NCI-H2227 treated with DMSO at 0.1 percent for 48 hours (cell line): ENCODE measurements at places on chromosomes 12 and 14.

- DNase-seq: no peak
These were observed 65.4 kb upstream of the RIC8B start for GRCh38 chr12:106709068-106709511.

GRCh38 chr12:112971248-112971647 is 7.1 kb upstream of the OAS2 start:
- DNase-seq: peak; percentile 12

DNA sequence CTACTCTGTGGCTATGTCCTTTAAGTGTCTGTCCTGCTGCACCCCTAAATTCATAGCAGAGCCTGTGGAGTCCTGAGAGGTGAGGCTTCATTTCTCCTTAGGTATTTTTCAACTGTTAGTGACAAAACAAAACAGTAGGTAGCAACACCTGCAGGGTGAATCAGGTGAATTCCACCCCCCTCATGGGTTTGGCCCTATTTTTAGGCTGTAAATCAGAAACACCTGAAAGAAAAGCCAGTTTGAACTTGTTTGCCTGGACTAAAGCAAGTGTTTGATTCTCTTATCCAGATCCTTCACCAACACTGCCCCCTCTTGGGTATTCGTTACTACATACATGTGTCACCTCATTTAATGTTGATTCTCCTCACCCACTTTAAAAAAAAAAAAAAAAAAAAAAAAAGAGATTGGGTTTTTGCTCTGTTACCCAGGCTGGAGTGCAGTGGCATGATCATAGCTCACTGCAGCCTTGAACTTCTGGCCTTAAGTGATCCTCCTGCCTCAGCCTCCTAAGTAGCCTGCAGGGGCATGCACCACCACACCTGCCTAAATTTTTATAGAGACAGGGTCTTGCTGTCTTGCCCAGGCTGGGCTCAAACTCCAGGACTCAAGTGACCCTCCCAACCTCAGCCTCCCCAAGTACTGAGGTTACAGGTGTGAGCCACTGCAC is 10.3 kb downstream of the TBPL2 start:
- no peak for DNase-seq

DNA sequence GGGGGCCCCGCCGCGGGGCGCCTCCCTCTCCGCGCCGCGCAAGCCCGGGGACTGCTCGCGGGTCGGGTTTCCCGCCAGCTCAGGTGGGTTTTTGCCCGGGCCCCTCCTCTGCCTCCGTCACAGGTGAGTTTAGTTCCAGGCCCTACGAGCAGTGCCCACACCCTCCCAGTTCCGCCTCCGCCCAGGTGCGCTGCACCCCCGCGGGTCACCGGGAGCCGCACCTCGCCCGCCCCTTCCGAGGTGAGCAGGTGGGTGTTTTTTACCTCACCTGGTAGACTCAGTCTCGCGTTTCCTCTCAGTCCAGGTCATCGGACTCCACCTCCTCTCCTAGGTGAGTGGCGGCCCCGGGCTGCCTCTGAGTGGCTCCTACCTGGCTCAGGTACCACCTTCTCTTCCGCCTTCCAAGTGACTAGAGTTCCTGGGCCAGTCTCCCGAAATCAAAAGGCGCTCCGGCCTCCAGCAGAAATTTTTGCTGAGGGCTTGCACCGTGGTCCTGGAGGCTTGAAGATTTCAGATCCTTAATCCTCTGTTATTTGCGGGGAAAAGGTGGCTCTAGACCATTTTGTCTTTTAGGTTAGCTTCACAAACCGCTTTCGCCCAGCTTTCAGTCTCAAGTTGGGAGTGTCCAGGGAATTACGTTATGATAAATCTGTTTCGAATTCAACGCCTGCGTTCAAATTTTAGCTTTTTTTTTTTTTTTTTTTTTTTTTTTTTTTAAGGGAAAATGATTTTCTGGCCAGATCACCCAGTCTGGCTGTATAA is at the start of gene TMEM30B:
Gene TMEM30B, minus strand, starts transcription at position 153 of the 762 bp plus-strand sequence. CDS start 191 bp downstream, outside the sequence.
- DNase-seq: no peak

- DNase-seq: no peak
These were observed 710.6 kb downstream of the SLC6A15 start for GRCh38 chr12:84201976-84202375.

- DNase-seq: no peak
These were observed 71.1 kb downstream of the RASSF3 start for GRCh38 chr12:64681200-64682052.

GRCh38 chr14:93980456-93981201 is 4.3 kb upstream of the ASB2 start:
- no peak for DNase-seq

DNA sequence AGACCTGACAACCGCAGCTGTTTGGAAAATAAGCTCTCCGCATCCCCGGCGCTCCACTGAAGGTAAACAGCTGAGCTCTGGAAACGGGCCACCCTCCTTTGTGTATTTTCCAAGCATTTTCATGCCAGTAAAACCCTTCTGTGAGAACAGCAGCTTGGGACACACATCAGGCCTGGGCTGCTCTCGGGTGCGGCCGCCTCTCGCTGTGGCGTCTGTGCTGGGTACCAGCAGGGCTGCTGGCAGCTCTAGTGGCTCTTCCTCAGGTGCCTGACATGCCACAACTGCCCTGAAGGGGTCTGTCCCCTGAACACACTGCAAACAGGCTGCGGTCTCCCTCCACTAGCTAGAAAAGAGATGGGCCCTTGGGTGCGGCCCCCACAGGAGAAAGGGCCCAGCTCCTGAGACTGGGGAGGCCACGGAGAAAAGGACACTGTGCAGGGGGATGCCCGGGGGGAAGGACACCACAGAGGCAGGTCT is 96.3 kb downstream of the ITPK1 start:
- no peak for DNase-seq

DNA sequence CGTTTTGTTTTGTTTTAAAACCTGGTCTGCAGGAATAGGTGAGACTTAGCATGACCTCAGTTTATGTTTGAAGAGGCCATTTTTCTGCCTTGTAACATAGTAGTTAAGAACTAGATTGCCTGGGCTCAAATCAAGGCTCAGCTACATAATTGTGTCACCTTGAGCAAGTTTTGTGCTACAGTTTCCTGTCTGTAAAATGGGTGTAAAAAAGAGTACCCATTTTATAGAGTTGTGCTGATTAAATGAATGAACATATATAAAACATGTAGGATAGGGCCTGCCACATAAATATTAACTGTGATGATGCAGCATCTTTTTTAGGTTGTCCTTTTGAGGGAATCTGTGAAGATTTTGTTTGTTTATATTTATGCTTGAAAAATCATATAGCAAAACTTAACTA is 7.2 kb downstream of the WNK1 start:
- no peak for DNase-seq

- no peak for DNase-seq
These were observed 141.9 kb upstream of the C14orf180 start for GRCh38 chr14:104437703-104438102.

DNA sequence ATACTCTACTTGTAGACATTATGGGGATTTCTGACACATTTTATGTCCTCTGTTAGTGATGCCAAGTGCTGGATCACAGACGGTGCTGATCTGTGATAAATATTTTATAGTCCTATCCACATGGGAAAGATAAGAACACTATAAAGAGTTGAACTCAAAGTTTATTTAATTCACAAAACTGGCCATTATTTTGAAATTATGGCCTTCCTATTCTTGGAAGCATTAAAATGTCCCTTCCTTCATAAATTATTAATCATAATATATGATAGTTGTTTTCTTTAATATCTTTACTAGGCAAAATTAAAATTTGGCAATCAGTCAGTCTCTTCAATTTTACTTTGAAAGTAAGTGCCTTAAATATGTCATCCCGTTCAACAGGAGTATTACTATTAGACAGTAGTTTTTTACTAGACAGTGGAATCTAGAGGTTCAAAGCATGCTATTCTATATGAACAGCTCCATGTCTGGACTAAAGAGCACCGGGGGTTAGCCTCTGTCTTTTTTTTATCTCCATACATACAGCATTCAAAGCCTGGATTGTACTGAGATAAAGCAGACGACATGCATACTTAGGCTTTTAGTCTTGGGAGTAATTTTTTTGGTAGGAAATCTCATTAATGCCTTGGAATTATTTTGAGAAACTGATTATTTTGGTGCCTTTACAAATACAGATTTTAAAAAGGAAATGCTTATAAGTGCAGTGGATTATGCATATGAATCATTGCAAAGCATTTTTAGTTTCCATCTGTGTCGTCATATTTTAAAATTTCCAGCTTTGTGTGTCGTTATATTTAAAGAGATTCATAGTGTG is 306.1 kb upstream of the RGS6 start:
- DNase-seq: no peak

DNA sequence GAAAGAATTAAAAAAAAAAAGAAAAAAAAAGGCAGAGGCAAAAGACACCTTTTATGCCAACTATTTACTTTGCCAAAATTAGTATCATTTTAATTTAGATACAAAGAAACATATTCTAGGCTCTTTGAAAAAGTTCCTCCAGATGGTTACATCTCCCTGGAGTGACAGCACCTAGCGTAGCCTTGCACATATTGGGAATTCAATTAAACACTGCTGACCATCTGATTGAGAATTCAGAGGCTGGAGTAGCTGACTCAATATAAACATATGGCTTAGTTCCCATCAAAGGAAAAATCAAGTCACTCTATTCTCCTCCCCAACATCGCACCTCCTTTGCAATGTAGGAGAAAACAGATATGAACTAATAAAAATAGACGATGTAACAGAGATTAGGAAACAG is 36.4 kb downstream of the ANKS1B start:
- DNase-seq: no peak

DNA sequence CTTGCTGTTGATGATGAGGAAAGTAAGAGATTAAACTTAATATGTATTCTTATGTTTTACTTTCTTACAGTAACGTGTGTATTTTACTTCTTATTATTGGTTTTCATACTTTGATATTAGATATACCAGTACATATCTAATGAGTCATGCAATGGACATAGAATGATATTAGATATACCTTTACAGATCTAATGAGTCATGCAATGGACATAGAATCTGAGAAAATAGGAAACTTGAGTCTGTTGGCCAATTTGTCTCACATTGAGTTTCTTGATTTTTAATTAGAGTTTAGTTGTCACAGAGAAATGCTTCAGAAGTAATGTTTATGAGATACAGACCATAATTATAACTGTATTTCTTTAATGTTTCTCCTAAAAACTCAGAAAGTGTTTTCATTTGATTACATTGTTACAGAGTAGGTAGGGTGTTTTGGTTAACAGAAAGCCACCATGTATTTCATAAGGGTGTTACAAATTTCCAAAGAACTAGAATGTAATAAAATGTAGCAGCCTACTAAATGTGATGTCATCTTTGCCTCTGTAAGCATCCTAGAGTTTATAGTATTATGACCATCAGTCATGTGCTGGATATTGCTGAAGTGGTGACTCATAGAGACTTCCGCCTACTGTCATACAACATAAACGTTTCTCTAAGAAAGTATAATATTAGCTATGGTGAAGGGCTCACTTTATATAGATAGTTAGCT is 3.0 kb downstream of the GAS2L3 start:
- peak; percentile 2 for DNase-seq

DNA sequence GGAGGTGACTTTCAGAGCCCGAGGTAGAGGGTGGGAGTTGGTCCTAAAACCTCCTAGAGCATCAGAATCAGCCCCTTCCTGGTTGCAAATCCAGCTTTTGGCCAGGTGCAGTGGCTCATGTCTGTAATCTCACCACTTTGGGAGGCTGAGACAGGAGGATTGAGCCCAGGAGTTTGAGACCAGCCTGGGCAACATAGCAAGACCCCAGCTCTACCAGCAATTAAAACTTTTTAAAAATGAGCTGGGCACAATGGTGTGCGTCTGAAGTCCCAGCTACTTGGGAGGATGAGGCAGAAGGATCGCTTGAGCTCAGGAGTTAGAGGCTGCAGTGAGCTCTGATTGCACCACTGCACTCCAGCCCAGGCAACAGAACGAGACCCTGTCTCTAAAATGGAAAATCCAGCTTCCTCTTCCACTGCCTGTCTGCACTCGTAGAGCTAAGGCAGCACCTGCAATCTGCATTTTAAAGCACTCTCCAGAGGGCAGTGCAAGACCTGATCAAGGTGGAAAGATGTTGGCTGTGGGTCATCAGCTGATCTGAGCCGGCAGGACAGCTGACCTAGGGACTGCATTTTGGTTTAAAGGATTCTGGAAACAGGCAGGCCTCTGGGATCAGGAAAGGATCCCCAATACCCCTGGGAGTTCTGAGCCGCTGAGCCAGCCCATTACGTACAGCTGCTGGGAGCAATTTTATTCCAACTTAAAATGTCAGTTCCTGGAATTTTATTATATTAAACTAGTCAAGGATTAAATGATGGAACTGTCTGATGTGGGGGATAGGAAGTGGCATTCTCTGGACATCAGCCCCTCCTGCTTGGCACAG is 1.8 kb upstream of the TESC start:
- no peak for DNase-seq

DNA sequence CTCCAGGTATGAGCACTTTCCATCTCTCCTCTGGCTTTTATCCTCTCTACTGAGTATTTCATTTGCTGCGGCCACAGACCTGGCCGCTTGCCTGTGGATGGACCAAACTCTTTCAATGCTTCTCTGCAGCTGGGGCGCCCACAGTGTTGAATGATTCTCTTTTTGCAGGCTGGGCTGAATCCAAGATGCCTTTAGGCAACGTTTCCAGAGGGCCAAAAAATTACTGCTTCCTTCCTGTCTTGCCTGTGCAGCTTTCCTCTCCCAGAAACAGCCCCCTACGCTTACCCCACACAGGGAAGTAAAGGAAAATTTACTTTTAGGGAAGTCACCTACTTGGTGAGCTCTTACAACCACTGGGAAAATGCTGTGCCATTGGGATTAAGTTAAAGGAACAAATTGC is 55.6 kb upstream of the JDP2 start:
- DNase-seq: no peak

DNA sequence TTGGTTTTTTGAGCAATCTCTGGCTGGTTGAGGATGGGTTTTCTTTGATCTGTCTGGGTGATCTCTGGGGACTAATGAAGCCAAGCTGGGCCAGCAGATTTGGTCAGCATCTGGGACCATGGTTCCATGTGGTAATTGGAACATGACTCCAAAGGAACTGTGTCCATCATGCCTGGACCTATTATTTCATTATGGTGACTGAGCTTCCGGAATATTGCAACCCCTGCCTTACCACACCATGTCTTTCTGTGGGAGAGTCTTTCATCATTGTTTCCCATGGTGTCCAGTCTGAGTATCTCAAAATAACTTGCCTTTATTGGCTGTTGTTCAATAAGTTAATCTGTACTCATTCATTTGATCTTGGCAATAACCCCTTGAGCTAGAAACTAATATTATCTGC is 624.9 kb upstream of the TBX3 start:
- no peak for DNase-seq

DNA sequence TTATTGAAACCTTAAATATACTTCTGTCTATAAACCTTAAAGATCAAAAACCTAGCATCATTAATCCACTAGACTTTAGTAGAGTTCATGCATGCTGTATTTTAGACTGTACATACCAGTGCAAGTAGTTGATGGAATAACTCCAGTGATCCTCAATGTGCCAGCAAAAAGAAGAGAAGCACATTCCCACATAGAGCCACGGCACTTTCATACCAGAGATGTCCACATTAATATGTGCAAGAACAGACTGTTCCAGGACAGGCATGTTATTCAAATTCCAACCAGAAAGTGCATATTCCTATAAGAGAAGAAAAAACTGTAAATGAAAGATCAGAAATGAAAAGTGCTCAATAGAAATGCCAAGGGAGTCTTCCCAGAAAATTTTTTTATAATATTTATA is 55.0 kb downstream of the KDM5A start:
- no peak for DNase-seq
